ENCODE measurements at places on chromosomes 5 and 9.
A peak's percentile ranks its signal among the peaks of the same experiment; 100 is the strongest.

- DNase-seq, result no peak
These were observed 18.1 kb downstream of the NR6A1 start for GRCh38 chr9:124752967-124753366.

DNA sequence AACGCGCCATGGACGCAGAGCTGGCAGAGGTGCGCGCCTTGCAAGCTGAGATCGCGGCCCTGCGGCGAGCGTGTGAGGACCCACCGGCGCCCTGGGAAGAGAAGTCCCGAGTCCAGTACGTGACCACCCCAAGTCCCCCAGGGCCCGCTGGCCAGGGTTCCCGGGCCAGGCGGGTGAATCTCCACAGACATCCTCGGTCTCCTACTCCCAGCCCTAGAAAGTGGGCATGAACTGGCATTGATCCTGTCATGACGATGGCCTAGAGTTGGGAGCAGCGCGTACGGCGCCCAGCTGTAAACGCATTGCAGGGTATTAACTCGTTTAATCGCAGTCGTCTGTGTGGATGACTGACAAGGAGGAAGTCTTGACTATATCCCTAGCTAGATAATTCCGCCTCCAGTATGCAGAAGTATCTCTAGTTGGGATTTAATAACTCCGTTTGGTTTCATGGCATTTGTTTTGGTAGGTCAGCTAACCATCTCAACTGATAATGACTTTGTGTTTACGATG is 293 bp downstream of the CENPP start:
- DNase-seq, result no peak

- no peak for DNase-seq
These were observed 8.7 kb upstream of the JAKMIP2 start for GRCh38 chr5:147791181-147791580.

DNA sequence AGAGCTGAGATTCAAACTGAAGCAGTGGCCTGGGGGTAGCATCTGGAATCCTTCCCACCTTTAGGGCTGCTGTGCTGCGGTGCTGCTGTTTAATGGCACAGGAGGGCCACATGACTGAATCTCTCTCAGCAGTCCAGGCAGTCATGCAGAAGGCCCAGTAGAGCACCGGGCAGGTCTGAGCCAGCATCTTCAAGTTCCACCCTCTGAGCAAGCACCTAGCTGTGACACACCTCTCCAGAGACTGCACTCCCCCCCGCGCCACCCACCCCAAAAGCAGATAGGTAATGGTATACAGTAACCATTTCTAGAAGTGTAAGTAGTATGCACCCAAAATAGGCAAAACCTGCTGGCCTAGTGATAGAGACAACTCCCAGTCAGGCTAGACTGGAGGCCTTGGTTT is 8.2 kb downstream of the IL4 start:
- DNase-seq, result no peak

DNA sequence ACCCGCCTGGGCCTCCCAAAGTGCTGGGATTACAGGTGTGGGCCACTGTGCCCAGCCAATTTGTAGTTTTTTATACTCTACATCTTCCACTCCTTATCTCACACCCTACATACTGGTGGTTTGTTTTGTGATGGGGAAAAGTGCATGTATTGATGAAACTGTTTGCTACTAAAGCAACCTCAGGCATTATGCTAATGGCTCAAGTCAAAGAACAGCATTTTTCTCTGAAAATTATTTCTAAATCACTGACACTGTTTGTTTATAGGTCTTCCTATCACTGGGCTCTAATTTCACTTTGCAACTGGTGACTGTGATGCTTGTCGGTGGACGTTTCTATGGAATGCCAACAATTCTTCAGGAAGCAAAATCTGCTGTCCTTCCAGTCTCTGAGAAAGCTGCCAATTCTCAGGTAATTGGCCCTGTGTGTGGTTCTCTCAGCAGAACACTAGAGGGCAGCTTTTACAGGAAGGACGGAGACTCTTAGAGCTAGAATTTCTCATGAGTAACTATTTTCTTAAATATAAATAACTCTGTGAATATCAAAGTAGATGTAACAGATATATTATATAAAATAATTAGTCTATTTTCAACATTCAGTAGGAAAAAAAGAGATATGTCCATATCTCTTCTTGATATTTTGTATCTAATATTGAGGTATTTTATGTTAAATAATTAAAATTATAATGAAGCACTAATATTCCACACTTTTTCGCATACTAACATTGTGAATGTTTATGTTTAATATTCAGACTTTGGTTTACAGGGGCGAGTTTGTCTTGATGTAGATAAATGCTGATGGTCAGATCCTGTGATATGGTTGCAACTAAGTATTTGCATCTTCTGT is 244.1 kb downstream of the ADGRV1 start:
- DNase-seq, result no peak

GRCh38 chr9:132534832-132535231 is 47.6 kb upstream of the BARHL1 start:
- DNase-seq, result no peak

GRCh38 chr9:18668944-18669343 is 195.0 kb downstream of the ADAMTSL1 start:
- no peak for DNase-seq

GRCh38 chr9:124282442-124283227 is 24.9 kb downstream of the NEK6 start:
- DNase-seq, result no peak

DNA sequence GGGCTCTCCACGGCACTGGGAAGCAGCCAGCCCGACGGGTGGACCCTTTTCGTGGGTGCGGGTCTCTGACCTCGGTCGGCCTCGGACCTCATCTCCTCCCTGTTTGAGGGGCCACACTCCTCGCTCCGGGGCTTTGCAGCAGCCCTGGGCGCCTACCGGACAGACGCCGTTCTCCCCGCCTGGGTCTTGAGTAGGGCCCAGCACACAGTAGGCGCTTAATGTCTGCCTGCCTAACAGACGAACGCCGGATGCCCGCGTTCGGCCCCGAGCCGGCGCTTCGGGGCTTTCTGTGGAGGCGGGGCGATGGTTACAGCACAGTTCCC is 842 bp upstream of the GTF3C5 start:
- no peak for DNase-seq

DNA sequence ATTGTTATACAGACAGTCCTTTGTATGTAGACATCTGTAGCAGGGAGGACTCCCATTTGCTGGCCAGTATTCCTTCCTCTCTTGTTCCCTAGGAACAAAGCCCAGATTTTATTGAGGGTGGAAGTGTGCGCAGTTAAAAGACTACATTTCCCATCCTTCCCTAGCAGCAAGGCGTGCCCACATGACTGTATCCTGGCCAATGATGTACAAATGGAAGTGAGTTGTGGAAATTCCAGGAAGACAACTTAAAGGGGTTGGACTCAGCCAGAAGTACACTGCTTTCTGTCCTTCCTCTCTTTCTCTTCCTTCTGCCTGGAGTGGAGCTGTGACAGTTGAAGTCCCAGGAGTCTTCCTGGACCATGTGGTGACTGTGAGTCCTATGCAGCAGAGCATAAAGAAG is 89.0 kb downstream of the HRH2 start:
- peak; percentile 41 for DNase-seq

DNA sequence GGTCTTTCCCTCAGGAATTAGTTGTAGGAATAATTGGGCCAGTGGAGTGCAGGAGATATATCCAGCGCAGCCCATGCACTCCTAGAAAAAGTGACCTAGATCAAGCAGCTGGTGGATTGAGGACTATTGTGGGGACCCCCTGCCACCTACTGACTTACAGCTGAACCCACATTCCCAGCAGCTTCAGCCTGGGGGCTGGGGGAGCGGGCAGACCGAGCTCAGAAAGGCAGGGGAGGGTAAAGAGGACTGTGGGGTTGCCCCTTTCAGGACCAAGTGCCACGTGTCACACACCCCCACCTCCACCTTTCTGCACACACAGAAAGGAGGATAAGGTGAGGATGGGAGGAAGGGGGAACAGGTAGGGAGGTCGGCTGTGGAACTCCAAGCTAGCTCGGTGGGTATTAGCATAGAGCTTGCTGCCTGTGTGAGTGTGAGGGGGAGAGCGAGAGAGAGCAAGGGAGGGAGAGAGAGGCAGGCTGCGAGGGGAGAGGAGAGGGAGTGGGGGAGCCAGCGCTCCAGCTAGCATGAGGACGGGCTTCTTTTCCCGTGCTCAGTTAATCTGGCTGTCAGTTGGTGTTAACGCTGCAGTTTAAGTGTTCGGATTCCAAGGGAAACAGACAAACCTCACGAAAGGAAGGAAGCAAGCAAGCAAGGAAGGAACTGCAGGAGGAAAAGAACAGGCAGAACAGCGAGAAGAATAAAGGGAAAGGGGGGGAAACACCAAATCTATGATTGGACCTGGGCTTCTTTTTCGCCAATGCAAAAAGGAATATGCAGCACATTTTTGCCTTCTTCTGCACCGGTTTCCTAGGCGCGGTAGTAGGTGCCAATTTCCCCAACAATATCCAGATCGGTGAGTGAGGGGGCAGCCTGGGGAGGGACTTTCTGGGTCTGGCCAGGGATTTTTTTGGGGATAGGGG is at the start of gene GRIA1:
GRIA1 (plus strand) TSS at position 553 of the 920 bp plus-strand sequence.
- DNase-seq, result peak; percentile 69

DNA sequence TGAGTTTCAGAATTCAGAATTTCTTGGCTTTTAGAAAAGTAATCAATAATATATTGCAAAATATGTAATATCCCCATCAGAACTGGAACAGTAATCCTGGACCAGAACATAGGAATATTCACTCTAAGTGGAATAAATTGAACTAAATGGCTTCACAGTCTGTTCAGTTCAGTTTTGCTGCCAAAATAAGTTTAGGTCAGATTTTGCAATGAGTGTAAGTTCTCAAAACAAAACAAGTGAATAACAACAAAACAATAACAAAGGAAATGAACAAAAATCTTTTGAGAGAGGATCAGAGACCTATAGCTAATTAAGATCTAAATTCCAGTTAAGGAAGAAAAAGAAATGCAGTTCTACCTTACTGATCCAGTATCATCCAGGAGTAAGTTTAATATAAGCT is 9.3 kb downstream of the PTGER4 start:
- DNase-seq, result no peak

GRCh38 chr9:112822618-112823017 is 68.1 kb downstream of the SLC46A2 start:
- no peak for DNase-seq

DNA sequence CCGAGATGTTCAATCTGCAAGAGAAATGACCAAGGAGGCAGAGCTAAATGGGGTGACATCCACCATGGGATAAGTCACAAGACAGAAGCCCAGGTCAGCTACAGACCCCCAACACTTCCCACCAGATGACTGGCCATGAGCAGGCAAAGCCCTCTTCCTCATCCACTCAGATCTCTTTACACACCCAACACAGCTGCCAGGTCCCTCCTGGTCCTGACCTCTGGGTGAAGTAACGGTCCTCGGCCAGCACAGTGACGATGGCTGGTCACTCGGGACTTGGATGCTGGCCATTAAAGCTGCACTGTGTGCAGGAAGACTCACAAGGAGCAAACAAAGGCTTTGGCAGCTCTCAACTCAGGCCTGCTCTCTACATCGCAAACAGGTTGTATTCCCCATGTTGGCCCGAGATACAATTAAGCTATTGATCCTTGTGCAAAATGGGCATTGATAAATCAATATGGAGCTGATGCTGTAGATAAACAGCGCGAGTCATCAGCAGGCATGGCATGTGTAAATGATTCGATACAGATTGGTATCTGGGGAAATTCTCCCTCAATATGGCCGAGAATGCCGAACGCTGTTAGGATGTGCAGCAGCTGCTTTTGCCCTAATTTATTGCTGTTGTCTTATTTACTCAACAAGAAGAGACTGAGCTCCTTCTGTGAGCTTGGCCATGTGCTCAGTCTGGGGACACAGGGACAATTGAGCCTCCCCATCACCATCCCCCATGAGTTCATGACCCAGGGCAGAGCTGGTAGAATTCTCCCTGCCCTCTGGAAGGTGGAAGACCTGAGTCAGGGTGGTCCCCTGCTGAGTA is 98.7 kb downstream of the C5orf15 start:
- no peak for DNase-seq

DNA sequence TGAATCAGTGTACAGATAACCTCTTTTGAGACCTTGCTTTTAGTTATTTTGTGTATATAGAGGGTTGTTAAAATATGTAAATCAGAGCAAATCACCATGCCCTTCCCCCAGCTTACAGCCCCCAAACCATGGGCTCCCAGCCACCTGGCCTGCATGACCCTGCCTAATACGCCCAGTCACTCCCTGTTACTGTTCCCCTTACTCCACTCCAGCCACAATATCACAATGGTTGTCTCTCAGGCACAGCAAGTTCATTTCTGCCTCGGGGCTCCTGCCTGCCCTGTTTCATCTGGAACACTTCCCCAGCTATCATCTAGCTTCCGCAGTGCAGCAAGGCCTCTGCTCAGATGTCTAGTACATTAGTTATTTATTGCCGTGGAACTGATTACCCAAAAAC is 5.0 kb upstream of the CARD19 start:
- DNase-seq, result peak; percentile 32

DNA sequence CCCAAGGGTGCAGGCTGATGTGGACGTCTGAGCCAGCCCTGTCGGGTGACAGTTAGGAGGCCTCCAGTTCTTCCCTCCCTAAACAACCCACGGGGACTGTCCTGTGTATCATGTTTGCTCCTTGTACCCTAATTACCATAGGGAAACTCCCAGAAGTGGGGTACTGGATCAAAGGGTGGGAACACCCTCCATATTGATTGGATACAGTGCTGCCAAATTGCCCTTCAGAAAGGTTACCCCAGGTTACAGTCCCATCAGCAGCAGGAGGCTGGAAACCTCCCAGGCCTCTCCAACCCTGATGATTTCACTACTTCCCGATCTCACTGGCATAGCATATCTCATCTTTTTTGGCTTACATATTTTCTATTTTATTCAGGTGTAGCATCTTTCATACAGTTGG is 22.0 kb downstream of the UBE2QL1 start:
- DNase-seq, result no peak

DNA sequence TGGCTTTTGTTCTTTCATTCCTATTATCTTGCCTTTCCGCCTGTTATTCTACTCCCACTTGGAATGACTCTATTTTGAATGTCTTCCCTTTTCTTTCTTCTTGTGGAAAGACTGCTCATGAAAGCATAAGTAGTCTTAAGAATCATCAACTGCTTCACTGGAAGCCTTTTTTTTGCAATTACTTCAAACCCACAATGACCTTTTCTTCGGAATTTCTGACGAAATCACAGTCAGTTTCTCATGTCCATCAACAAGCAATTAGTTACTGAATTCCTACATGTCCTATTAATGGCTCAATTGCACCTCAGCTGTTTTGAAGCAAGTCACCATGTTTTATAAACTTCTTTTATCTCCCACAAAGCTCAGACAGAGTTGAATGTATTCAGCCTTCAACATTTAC is 196.2 kb downstream of the TARS1 start:
- DNase-seq, result no peak

DNA sequence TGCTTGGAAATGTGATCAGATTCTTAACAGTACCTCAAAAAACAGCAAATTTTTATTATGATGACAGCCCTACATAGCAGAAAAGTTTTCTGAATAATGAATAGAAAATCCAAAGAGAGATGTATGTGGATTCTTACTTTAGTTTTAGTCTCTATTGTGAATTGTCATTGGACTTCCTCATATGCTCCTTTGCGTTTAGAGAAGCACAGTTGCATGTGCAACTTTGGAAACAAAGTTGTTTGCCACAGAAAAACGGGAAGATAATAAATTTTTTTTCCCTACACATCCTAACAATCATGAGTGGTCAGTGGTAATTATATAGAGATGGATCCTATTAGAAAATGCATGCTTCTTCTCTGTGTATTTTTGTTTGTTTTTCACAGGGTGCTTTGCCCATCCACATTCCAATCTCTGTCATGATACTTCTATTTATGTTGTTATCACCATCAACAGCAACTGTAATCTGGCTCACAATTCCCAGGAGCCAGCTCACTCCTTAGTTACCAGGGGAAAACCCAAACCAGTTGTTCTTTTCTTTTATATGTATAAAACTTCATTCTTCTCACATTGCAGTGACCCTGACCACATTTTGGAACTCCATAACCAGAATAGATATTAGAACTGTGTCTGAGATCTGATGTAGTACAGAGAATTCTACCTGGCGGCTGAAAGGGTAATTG is 118.7 kb downstream of the NDUFS4 start:
- no peak for DNase-seq
